Hypothalamus (tissue), 51 donors: ENCODE measurements at places on chromosomes 1 and 21.

DNA sequence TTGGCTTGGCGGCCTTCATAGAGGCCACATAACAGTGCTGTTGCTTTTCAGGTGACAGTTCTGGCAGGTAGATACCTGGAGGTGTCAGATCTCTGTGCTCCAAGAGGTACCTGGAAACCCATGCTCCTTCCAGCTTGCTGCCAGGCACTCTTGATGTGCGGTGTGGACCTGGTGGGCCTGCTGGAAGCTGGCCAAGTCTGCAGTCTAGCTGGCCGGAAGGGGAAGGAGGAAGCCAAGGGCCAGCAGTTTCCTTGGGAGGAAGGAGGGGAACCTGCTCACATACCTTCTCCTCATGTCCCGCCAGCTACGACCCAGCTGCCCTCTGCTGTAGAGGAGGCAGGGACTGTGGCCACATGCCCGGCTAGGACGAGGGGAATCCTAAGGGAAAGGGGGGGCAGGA lies 166.4 kb upstream of the AJAP1 start:
- no peak for DNase-seq

GRCh38 chr21:32185103-32185502 lies 93.7 kb downstream of the MIS18A start:
- DNase-seq: no peak

DNA sequence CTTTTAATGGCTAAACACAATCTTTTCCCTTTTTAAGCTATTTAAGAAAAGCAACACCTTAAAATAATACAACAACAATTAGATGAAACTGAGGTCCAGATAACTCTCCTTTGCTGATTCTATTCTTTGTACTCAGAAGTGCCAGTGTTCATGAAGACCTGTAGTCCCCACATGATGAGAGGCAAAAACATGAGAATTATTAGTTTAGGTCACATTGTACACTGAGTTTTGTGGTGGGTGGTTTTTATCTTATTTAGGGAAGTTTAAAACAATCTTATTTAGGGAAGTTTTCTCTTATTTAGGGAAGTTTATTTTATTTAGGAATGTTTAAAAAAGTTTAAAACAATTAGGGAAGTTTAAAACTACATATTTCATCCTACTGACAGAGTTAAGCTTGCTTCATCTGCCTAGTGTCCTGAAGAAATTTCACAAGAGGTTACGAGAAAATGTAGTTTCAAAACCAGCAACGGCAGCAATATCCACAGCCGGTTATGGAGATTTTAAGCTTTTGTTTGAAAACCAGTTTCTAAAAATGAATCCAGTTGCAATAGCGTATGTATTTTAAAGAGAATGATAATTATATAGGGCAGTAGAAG lies 7.8 kb upstream of the OR14I1 start:
- DNase-seq: no peak

DNA sequence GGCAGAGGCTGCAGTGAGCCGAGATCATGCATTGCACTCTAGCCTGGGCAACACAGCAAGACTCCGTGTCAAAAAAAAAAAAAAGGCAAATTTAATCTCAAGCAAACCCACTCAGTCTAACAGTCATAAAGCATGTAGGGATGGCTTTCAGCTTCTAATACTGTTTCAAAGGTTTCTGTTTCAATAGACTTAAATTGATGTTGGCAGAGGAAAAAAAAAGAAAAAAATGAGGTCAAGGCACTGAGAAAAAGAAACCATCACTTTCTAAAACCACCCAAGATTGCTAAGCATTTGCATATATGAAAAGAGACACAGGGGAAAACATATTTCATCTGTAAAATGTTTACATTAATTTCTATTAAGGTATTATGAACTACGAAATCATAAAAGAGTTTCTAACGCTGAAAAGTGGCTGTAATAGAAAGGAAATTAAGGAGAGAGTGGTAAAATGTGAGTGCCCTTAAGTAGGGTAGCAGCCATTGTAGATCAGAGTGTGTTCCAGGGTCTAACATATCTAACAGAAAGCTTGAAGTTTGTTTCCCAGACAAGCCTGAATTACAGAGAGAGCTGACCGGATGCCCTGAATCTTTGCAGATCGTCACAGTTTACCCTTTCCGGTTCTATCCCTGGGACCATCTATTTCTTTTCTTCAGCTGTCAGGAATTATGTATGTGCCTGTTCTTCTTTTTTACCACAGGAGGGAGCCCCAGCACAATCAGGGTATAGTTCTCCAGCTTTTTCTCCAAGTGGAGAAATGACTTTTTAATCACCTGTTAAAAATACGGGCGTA lies 70.0 kb downstream of the PLD5 start:
- DNase-seq: no peak

DNA sequence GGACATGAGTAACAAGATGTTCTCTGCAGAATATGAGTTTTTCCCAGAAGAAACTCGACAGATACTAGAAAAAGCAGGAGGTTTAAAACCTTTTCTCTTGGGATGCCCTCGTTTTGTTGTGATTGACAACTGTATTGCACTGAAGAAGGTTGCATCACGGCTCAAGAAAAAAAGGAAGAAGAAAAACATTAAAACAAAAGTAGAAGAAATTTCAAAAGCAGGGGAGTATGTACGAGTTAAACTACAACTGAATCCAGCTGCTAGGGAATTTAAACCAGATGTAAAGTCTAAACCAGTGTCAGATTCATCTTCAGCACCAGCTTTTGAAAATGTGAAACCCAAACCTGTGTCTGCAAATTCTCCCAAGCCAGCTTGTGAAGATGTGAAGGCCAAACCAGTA lies 92.5 kb downstream of the TTC3 start:
- DNase-seq: no peak

DNA sequence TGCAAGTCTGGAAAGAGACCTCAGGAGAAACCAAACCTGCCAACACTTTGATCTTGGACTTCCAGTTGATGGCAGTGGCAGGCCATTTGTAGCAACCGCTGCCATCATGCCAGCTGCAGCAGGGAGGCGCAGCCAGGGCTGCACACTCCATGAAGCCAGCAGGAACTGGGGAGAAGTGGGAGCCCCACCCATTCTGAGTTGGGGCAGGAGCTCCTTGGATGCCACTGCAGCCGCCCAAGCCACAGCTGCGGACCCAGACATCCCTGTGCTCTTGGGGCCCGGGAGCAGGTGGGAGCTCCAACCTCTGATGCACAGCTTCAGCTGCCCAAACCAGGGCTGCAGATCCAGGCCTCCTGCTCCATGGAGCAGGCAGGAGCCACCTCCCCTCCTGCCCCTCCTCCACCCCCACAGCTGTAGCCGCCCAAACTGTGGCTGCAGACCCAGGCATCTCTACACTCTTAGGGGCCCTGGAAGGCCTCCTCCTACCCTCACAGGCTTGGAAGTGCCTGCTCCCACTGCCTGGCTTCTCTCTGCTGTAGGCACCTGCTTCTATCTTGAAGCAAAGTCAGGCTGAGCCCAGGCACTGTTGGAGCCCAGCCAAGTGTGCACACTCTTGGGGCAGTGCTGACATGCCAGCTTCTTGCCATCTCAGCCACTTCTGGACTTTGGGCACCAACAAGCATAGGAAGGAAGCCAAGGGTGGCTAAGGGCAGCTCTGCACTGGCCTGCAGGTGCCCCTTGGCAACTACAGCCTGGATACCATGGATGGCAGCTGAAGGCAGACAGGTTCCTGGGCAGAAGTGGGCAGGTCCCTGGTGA lies 20.0 kb upstream of the DISP1 start:
- no peak for DNase-seq

GRCh38 chr1:23772049-23772853 lies 6.0 kb upstream of the PITHD1 start:
- peak; percentile 36 for DNase-seq

DNA sequence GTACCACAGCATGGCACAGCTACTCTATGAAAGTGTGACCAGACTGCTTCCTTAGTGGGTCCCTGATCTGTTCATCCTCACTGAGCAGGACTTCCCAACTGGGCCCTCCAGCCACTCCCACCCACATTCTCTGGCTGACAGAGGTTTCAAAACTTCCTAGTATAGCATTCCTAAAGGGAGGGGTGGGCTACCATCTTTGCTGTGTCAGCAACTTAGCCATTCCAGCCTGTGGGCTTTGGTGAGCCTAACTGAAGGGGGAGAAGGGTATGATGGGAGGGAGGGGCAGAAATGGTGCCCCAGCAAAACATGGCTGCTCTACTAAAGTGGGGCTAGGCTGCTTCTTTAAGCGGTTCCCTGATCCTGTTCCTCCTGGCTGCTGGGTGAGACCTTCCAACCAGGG lies 265.2 kb upstream of the ADGRL4 start:
- DNase-seq: no peak
